ENCODE measurements at places on chromosomes 7 and 10. TPM values are rescaled to one million over a fixed set of nuclear protein-coding genes. Genes with fewer than 3 reads are reported as not detected.
A peak's percentile ranks its signal among the peaks of the same experiment; 100 is the strongest.

Gene SPAG6
- 0.43 TPM for polyA plus RNA-seq

Gene TMEM196
- polyA plus RNA-seq: not detected

Gene C10orf90
- polyA plus RNA-seq: not detected

Gene OPN4
- not detected for polyA plus RNA-seq

Gene HMX2
- 17.6 TPM for polyA plus RNA-seq

Gene SLC25A40
- 23.5 TPM for polyA plus RNA-seq

Gene TFAM
- polyA plus RNA-seq: 131 TPM

Gene HTRA1
- not detected for polyA plus RNA-seq

Gene CPVL
- not detected for polyA plus RNA-seq

Gene CDH23
- 0.12 TPM for polyA plus RNA-seq

GRCh38 chr10:6977398-6978186 is 397.5 kb upstream of the PRKCQ start:
- DNase-seq: no peak
- no peak overlapping the region for H3K27ac ChIP-seq
- H3K4me3 ChIP-seq: no peak overlapping the region
- H3K27me3 ChIP-seq: peaks cover 5% of the 10 kb centered on the region

DNA sequence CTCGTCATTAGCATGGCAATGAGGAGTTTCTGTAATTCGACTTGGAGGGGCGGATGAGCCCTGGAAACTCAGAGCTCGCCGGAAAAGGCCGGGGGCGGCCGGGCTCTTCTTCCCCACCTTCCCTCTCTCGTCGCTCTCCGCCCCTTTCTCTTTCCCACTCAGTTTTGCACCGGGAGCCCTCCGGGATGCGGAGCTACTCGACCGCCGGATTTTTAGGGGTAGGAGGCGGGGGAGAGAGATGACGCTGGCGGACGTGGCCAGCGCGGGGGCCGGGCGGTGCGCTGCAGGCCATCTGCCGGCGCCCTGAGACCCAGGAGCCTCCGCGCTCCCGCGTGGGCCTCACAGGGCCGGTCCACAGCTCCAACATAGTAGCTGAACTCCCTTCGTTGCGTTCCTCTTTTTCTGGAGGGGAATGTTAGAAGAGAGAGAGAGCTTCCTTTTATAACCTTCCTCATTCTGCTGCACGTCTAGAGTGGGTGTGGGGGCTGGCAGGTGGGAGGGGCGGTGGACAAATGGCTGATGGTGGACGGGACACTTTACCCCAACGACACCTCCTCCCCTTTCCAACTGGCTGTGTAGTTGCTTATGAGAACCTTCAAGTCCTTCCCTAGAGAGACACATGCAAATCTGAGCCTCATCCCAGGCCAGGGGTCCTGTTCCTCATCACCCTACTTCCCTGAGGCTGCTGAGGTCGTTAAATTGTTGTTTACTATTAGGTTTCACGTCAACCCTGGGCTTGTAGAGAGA is 1.1 kb upstream of the HOXA1 start:
- H3K27me3 ChIP-seq: peaks cover 9% of the 10 kb centered on the region
- H3K4me1 ChIP-seq: peaks cover 6% of the 10 kb centered on the region

DNA sequence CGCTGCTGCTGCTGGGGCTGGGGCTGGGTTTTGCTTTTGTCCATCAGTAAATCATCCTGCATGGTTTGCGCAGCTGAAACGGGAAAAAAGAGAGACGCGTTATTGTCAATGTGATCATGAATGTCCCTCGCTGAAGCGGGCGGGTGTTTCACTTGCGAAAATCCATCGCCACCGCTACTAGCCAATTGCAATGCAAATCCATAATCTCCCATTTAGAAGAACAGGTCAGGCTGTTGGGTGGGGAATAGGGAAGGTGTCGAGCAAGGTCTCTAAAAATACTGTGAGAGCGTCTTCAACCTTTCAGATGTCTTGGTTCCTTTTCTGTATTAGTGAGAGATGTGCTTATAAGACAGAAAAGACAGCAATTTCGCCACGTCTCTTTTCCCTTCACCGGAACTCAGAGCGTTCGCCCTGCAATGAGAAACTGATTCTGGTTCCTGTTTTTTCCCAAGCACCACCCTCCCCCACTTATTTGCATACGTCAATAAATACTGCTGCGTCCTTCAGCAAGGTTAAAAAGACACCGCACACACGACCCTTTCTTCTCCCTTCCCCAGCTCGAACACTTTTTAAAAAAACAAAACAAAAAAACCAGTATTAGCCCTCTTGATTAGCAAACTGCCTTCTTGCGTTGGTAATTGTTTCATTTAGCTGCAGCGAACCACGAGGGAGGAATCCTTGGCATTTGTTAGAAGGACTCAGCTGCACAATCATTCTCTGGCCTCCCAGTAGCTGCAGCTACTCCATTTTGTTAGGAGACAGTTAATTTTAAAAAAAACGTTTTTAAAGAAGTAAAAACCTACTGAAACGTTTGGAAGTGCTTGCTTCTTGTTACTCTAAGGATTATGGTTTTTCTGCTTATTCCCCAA is 50.4 kb downstream of the CPEB3 start:
- H3K4me3 ChIP-seq: peak overlapping the region; percentile 90
- peaks cover 2% of the 10 kb centered on the region for H3K36me3 ChIP-seq
- peaks cover 14% of the 10 kb centered on the region for H3K4me1 ChIP-seq

- H3K27me3 ChIP-seq: no peaks in the 10 kb centered on the region
- no peaks in the 10 kb centered on the region for H3K36me3 ChIP-seq
- H3K27ac ChIP-seq: no peak overlapping the region
- no peak for DNase-seq
Measured at GRCh38 chr7:112238852-112239610, 32.5 kb downstream of the ZNF277 start.

DNA sequence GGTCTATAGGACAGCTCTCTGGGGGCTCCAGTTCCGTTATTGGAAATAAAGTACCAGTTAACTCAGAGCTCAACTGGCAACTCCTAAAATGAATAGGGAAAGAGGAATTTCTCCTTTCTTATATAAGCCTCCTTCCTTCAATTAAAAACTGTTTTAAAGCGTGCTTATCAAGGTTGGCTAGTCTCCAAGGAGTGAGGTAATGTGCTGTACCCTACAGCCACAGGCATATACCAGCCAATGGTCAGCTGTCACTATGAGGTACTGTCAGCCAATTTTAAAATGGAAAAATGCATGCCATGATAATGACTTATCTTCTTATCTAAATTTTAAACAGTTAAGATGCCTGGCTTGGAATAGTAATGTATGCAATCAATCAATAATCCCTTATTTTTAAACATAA is 76.2 kb downstream of the PLCE1 start:
- no peak overlapping the region for H3K4me3 ChIP-seq
- no peak for DNase-seq
- H3K4me1 ChIP-seq: no peaks in the 10 kb centered on the region
- no peak overlapping the region for H3K27ac ChIP-seq
- H3K27me3 ChIP-seq: 0 out of 2 replicates have a peak, but pooled peaks cover 2% of the 10 kb centered on the region
- H3K36me3 ChIP-seq: no peaks in the 10 kb centered on the region

- H3K4me1 ChIP-seq: no peaks in the 10 kb centered on the region
- H3K4me3 ChIP-seq: no peak overlapping the region
- no peak for DNase-seq
Measured at GRCh38 chr10:61923950-61924274, 22.4 kb downstream of the ARID5B start.

DNA sequence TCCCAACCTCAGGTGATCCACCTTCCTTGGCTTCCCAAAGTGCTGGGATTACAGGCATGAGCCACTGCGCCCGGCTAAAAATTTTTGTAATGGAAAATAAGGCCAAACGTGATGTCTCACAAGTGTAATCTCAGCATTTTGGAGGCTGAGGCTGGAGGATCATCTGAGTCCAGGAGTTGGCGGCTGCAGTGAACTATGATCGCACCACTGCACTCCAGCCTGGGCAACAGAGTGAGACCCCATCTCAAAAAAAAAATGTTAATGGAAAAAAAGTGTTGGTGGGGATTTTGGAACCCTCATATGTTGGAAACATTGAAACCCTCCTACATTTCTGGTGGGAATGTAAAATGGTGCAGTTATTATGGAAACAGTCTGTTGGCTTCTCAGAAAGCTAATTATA is 2.7 kb upstream of the SRPK2 start:
- DNase-seq: no peak
- H3K27ac ChIP-seq: no peak overlapping the region
- H3K4me1 ChIP-seq: 0 out of 2 replicates have a peak, but pooled peaks cover 3% of the 10 kb centered on the region

DNA sequence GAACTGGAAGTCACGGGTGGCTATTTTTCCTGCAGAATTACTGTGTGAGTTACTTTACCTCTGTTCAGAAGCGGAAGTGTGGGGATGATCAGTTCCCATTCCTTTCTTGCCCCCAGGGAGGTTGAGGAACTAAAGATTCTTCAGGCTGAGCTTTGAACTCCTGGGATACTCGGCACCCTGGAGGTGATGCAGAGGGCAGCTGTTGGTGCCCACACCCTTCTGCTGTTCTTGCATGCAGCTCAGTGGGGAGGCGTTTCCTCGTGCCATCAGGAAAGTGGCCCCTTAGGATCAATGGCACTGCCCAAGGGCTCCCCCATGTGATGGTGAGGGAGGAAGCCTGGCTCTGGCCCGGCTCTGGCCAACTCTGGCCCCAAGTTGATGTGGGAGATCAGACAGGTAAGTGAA is 44.7 kb upstream of the MXI1 start:
- no peaks in the 10 kb centered on the region for H3K36me3 ChIP-seq
- H3K4me3 ChIP-seq: no peak overlapping the region
- H3K27me3 ChIP-seq: peaks cover 4% of the 10 kb centered on the region
- no peaks in the 10 kb centered on the region for H3K4me1 ChIP-seq
- H3K27ac ChIP-seq: no peak overlapping the region
- DNase-seq: no peak

GRCh38 chr10:117536866-117537435 is 5.6 kb upstream of the EMX2 start:
- no peak overlapping the region for H3K27ac ChIP-seq
- DNase-seq: no peak
- H3K36me3 ChIP-seq: no peaks in the 10 kb centered on the region
- peaks cover 7% of the 10 kb centered on the region for H3K4me1 ChIP-seq

DNA sequence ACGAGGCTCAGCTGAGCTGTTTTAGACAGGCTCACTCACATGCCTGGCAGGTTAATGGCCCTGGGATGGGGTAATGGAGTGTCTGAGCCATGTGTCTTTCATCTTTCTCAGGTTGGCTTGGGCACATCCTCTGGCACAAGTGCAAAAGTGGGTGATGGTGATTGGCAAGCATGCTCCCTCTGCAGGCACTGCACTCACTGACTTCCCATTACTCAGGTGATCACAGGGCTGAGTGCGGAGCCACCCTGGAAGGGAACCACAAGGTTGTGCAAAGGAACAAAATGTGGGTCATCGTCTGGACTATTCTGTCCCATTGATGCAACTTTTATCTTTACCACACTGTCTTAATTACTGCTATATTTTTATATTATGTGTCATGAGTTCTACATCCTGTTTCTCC is 244.1 kb upstream of the AKR1E2 start:
- H3K4me3 ChIP-seq: no peak overlapping the region
- H3K4me1 ChIP-seq: no peaks in the 10 kb centered on the region
- no peak overlapping the region for H3K27ac ChIP-seq
- DNase-seq: no peak
- no peaks in the 10 kb centered on the region for H3K27me3 ChIP-seq

GRCh38 chr10:61765176-61766087 is 102.7 kb downstream of the CABCOCO1 start:
- no peak for DNase-seq
- no peaks in the 10 kb centered on the region for H3K36me3 ChIP-seq
- H3K4me3 ChIP-seq: no peak overlapping the region
- H3K27me3 ChIP-seq: no peaks in the 10 kb centered on the region
- H3K27ac ChIP-seq: no peak overlapping the region

GRCh38 chr7:27419581-27420177 is 177.1 kb downstream of the EVX1 start:
- no peak for DNase-seq
- H3K4me1 ChIP-seq: no peaks in the 10 kb centered on the region
- H3K27me3 ChIP-seq: no peaks in the 10 kb centered on the region
- H3K27ac ChIP-seq: no peak overlapping the region

- no peaks in the 10 kb centered on the region for H3K27me3 ChIP-seq
- H3K27ac ChIP-seq: no peak overlapping the region
- H3K4me3 ChIP-seq: no peak overlapping the region
Measured at GRCh38 chr7:43461349-43462024, 121.4 kb upstream of the STK17A start.

- no peak overlapping the region for H3K27ac ChIP-seq
- H3K27me3 ChIP-seq: peaks cover 3% of the 10 kb centered on the region
- H3K4me3 ChIP-seq: no peak overlapping the region
- no peak for DNase-seq
Measured at GRCh38 chr10:70435241-70436085, 6.0 kb downstream of the NODAL start.
